Activated B cell treated with CpG ODN at 0.5 μM for 24 hours (primary cell): ENCODE measurements at places on chromosomes 11 and 22. TPM values are rescaled to one million over a fixed set of nuclear protein-coding genes. Genes with fewer than 3 reads are reported as not detected.

Gene ALDH3B1
- 0.53 and 0.98 TPM in 2 replicates for total RNA-seq

Gene ANKK1
- total RNA-seq = 0.20 and 0.60 TPM in 2 replicates

Gene NPTXR
- total RNA-seq = 0.07 and 0.13 TPM in 2 replicates

DNA sequence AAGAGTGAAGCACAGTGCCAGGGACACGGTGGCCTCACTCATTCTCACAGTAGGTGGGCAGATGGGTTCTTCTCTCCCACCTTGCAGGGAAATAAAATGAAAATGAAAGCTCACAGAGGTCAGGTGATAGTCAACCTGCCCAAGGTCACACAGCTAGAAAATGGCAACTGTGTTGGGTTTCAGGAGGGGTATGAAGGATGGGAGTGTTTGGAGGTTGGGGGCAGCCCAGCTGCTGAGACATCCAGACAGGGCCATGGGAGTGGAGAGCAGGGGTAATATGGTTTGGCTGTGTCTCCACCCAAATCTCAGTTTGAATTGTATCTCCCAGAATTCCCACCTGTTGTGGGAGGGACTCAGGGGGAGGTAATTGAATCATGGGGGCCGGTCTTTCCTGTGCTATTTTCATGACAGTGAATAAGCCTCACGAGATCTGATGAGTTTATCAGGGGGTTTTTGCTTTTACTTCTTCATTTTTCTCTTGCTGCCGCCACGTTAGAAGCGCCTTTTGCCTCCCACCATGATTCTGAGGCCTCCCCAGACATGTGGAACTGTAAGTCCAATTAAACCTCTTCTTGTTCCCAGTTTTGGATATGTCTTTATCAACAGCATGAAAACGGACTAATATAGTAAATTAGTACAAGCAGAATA, 247.0 kb downstream of the TENM4 start:
- DNase-seq = no peak

- no peak for DNase-seq
Measured at GRCh38 chr22:32342977-32343376, 14.7 kb upstream of the RFPL3 start.

DNA sequence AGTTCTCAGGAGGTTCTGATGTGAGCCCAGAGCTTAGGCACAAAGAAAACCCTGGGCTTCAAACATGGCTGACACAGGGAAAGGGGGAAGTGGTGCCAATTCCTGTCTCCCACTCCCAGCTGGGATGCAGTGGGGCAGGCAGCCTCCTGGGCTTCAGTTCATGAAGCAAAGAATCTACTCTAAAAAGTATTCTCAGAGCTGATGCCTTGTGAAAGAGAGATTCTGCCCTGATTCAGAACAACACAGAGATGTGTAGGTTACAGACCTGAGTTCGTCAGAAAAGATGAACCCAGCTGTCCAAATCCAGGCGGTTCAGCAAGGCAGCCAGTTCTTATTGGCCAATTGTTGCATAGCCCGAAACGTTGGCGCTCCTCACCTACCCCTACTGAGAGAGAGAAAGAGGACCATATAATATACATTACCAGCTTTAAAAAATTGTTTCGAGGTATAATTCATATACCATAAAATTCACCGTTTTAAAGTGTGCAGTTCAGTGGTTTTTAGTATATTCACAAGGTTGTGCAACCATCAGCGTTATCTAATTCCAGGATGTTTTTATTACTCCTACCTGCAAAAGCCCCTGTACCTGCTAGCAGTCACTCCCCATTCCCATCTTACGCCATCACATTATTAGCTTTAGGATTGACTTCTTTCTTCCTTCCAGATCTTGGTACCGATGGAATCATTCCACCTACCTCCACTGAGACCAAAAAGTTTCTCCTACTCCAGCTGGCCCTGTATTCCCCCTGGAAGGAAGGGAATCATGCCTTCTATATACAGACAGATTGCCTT, 7.2 kb upstream of the TLCD5 start:
- DNase-seq = no peak

GRCh38 chr11:119538753-119539152, 115.8 kb upstream of the THY1 start:
- no peak for DNase-seq

- no peak for DNase-seq
Measured at GRCh38 chr11:2303627-2304505, 2.1 kb downstream of the TSPAN32 start.

GRCh38 chr11:109911488-109911887, 181.7 kb upstream of the ZC3H12C start:
- DNase-seq = no peak

GRCh38 chr11:1272531-1272930, 36.9 kb downstream of the TOLLIP start:
- DNase-seq = no peak

GRCh38 chr22:27581688-27582087, 219.9 kb downstream of the MN1 start:
- DNase-seq = no peak

- no peak for DNase-seq
Measured at GRCh38 chr11:8789864-8790263, 107.3 kb downstream of the RPL27A start.
